Endodermal cell (in vitro differentiated cells): ENCODE measurements at places on chromosomes 1 and 21.
A peak's percentile ranks its signal among the peaks of the same experiment; 100 is the strongest.

DNA sequence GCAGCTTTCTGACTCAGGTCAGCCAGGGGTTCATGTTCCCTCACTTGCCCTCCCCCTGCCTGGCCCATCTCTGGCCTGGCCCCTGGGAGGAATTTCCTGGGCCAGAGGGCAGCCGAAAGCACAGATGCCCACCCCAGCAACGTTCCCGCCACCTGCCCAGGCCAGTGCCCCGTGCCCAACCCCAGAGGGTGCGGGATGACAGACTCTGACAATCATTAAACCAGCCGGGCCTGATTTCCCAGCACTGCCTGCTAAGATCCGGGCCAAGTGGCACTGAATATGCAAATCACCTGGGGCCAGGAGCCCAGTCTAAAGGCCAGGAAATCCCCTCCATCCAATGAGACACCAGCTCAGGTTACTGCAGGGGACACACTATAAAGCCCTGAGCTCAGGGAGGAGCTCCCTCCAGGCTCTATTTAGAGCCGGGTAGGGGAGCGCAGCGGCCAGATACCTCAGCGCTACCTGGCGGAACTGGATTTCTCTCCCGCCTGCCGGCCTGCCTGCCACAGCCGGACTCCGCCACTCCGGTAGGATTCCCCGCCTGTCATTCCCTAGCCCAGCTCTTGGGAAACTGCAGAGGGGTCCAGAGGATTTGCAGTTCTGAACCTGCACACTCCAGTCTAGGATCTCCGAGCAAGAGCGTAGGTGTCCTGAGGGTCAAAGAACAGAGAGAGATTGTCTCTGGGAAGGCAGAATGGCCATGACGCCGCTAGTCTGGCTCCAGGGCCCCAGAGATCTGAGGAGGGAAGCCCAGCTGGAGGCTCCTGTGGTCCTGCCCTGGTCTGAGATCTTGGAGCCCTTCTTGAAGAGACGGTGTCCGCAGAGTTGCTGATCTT, at the start of gene ELF3:
Gene ELF3, plus strand, starts transcription at position 408 of the 836 bp plus-strand sequence. CDS start 550 bp downstream, outside the sequence.
- peaks cover 13% of the 10 kb centered on the region for H3K36me3 ChIP-seq
- peak within 1 kb of the TSS; percentile 83 for H3K4me3 ChIP-seq
- peak within 1 kb of the TSS; percentile 19 for H3K27ac ChIP-seq
- peak; percentile 97 for DNase-seq

GRCh38 chr1:34083974-34084373, 81.1 kb downstream of the CSMD2 start:
- no peak overlapping the region for H3K27ac ChIP-seq
- H3K36me3 ChIP-seq: no peaks in the 10 kb centered on the region
- H3K4me3 ChIP-seq: no peak overlapping the region
- DNase-seq: peak; percentile 9
- H3K4me1 ChIP-seq: peaks cover 9% of the 10 kb centered on the region
- H3K27me3 ChIP-seq: no peaks in the 10 kb centered on the region

GRCh38 chr1:54360165-54361005, 45.8 kb downstream of the SSBP3 start:
- H3K27ac ChIP-seq: no peak overlapping the region
- no peak overlapping the region for H3K4me3 ChIP-seq
- DNase-seq: no peak
- no peaks in the 10 kb centered on the region for H3K27me3 ChIP-seq
- peaks cover 86% of the 10 kb centered on the region for H3K36me3 ChIP-seq
- peaks cover 43% of the 10 kb centered on the region for H3K4me1 ChIP-seq

- DNase-seq: peak; percentile 65
- peaks cover 63% of the 10 kb centered on the region for H3K27me3 ChIP-seq
- H3K27ac ChIP-seq: no peak overlapping the region
- H3K4me3 ChIP-seq: peak overlapping the region; percentile 45
Observed at GRCh38 chr21:44932408-44933181, 7.2 kb upstream of the SLX9 start.

DNA sequence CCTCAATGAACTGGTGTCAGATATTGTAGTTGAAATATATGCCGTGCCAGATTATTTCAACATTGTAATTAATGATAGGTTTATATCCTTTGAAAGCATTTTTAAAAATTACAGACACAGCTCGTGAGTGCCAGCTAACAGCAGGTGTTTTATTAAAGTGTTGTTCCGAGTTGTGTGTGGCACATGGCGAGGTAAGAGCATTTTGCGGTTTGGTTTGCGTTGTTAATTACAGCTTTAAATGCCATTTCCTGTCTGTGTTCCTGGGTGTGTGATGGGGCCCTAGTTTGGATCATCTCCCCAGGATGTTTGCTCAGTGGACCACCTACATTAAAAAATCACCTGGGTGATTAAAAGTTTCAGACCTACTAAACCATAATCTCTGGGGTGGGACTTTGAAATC, 97.4 kb downstream of the PRDM2 start:
- H3K36me3 ChIP-seq: peaks cover 6% of the 10 kb centered on the region
- no peak for DNase-seq
- H3K27me3 ChIP-seq: no peaks in the 10 kb centered on the region
- no peaks in the 10 kb centered on the region for H3K4me1 ChIP-seq
- H3K4me3 ChIP-seq: no peak overlapping the region

DNA sequence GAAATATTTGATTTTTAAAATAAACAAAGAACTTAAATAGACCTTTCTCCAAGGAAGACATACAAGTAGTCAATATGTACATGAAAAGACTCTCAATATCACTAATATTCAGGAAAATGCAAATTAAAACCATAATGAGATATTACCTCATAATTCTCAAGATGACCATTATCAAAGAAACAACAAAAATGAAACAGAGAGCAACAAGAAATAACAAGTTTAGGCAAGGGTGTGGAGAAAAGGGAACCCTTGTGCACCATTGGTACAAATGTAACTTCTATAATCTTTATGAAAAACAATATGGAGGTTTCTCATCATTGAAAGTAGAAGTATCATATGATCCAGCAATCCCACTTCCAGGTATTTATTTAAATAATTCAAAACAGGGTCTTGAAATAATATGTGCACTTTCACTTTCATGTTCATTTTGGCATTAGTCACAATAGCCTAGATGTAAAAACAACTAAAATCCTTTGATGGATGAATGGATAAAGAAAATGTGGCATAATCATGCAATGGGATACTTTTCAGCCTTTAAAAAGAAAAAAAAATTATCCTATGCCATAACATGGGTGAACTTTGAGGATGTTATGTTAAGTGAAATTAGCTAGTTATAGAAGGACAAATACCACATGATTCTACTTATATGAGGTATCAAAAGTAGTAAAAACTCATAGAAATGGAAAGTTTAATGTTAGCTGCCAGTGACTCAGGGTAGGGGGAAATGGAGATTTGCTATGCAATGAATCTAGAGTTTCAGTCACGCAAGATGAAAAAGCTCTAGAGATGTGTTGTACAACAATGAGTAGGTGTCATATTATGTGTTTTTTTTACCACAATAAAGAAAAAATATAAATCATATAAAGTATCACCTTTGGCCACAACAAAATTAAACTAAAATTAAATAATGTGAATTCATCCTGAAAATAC, 114.5 kb upstream of the LYPLAL1 start:
- no peaks in the 10 kb centered on the region for H3K4me1 ChIP-seq
- no peaks in the 10 kb centered on the region for H3K36me3 ChIP-seq
- H3K27ac ChIP-seq: no peak overlapping the region

DNA sequence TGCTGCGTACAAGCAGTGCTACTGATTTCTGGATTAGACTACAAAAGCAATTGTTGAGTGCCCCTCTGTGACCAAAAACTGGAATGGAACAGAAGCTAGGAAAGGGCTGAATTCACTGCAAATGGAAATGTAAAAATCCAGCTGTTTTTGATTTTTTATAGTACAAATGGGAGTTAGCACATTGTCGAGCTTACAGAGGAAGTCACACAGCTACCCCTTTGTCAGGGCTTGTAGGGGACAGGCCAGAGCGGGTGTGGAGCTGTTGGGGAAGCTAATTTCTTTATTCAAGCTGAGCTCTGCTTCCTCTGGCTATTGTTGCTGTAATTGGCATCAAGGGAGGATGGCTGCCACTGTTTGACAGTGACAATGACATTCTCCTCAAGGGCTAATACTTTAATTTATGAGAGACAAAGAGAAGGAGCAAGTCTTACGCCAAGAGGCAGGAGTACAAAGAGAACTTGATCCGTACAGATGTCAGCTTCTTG, 96.1 kb downstream of the SLC35F3 start:
- H3K27ac ChIP-seq: peak overlapping the region; percentile 69
- no peak overlapping the region for H3K4me3 ChIP-seq

DNA sequence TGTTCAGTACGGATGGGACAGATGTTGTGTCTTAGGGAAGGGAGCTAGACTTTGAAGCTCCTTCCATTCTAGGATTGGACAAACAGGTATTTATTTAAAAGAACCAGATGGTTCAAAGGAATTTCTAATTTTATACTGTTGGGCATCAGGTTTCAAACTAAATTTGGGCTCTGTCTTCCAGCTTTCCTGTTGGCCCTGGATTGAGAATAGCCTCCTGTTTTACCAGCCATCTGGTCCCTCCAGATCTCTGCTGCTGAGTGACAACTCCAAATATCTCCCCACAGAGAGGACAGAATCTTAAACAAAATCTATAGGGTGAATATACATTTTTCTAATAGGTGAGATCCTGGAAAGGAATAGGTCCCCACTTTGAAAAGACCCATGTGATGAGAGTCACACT, 52.5 kb upstream of the CNIH3 start:
- H3K27me3 ChIP-seq: no peaks in the 10 kb centered on the region
- no peak overlapping the region for H3K4me3 ChIP-seq
- no peaks in the 10 kb centered on the region for H3K36me3 ChIP-seq
- no peaks in the 10 kb centered on the region for H3K4me1 ChIP-seq

- DNase-seq: peak; percentile 61
- no peak overlapping the region for H3K27ac ChIP-seq
- no peaks in the 10 kb centered on the region for H3K27me3 ChIP-seq
- no peak overlapping the region for H3K4me3 ChIP-seq
- no peaks in the 10 kb centered on the region for H3K36me3 ChIP-seq
Observed at GRCh38 chr21:35503671-35504070, 454.6 kb upstream of the RUNX1 start.

DNA sequence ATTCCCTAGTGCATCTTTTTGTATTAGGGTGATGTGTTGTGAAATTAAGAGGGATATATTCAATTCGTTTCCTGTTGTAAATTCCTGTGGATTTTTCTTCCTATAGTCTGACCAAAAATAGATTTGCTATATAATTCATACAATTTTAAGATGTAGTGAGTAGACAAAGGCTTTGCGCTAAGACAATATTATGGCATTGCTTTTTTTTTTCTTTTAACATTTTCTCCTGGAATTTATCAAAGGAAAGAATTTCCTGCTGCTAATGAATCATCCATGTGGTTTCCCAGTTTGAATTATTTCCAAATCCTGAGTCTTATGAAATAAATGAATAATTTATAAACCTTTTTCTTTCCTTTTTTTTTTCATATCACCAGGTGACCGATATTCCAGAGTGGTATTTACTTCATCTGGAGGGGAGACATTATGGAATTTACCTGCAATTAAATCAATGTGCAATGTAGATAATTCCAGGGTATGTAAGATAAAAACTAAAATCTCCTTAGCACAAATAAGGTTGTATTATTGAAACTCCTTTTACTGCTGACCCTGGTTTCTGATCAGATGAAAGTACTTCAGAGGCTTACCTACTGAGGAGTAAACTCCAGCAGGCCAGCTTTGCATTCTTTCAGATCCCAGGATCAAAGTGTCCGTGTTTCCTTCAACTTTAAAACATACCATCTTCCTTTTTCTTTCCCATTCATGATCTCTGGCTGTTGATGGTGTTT, 148.4 kb downstream of the TLR5 start:
- H3K36me3 ChIP-seq: no peaks in the 10 kb centered on the region
- H3K27me3 ChIP-seq: no peaks in the 10 kb centered on the region
- no peak for DNase-seq
- H3K4me1 ChIP-seq: no peaks in the 10 kb centered on the region
- H3K4me3 ChIP-seq: no peak overlapping the region

DNA sequence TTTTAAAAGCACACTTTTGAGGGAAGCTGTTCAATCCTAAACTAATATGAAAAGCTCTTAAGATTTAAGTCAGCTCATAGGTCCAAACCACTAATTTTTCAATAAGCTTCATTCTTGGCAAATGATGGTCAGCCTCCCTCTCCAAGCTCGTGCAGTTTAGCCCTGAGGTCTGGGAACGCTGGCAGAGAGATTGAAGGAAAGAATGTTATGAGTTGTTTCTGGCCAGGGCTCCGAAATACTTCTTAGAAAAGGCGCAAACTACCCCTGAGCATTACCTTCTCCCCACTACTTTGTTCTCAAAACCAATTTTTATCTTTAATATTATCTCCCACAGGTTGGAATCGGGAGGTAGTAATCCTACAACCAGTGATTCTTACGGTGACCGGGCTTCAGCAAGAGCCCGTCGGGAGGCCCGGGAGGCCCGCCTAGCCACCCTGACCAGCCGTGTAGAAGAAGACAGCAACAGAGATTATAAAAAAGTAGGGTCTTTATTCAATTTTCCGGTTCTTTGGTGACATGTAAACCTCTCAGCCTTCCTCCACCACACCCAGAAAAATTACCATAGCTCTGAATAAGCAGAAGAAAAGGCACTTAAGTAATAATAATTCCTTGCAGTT, 147.7 kb downstream of the SYT2 start:
- no peak for DNase-seq
- H3K4me3 ChIP-seq: no peak overlapping the region
- peaks cover 8% of the 10 kb centered on the region for H3K4me1 ChIP-seq

GRCh38 chr1:16921391-16922185, at the start of gene CROCC:
TSS of gene CROCC (plus strand) at chr1:16921931. CDS start at chr1:16922019, 88 bp downstream.
- H3K27me3 ChIP-seq: no peaks in the 10 kb centered on the region
- DNase-seq: peak; percentile 98
- H3K4me3 ChIP-seq: peak within 1 kb of the TSS; percentile 76
- H3K27ac ChIP-seq: no peak within 1 kb of the TSS

DNA sequence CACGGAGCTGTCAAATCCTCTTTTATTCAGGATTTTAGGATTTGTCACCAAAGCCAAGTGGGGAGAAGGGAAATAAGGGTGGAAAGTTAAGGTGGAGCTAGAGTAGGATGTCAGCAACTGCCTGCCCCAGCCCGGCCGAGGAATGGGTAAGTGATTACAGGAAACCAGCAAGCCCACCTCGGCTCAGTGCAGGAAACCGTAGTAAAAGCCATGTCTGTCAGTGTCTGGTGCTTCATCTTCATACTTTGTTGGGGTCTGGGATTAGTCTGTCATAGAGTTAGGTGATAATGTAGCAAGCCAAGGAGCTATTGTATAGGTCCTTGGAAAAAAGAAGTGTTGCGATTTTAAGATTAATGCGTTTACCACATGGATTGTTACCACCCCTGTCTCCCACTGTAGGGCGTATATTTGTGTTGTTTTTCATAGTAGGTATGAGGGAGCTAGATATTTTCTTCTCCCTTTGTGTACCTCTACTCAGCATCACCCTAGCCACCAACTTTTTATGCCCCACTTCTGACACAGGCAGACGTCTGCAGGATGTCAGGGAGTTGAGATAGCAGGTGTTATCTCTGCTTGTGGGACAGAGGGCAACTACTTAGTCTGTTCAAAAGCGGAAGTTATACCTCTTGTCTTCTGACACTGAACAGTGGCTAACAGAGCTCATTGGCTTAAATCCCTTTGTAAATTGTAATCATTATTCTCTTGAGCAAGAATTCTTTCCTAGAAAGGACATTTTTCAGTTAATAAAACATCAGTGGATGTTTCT, 253.7 kb downstream of the HHAT start:
- H3K4me1 ChIP-seq: peaks cover 3% of the 10 kb centered on the region
- DNase-seq: no peak
- no peak overlapping the region for H3K27ac ChIP-seq
- H3K4me3 ChIP-seq: no peak overlapping the region
- no peaks in the 10 kb centered on the region for H3K36me3 ChIP-seq
